Activated naive CD4-positive, alpha-beta T cell (primary cell): ENCODE measurements at places on chromosomes 11 and 22.

DNA sequence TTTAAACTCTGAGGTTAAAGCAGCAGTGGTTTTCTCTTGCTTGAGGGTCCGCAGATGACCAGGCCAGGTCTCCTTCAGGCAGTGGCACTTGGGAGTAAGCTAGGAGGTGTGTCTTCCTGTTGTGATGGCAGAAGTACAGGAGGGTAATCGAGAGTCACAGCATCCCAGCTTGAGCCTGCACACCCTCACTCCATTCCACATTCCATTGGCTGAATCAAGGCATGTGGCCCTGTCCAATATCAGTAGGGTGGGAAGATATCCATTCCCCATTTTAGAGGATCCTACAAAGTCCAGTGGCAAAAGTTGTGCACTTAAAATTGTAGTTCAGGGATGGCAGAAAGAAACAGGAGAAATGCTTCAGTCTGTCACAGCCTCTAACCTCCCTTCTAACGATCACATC lies 23.3 kb downstream of the OSBP2 start:
- no peak for DNase-seq

DNA sequence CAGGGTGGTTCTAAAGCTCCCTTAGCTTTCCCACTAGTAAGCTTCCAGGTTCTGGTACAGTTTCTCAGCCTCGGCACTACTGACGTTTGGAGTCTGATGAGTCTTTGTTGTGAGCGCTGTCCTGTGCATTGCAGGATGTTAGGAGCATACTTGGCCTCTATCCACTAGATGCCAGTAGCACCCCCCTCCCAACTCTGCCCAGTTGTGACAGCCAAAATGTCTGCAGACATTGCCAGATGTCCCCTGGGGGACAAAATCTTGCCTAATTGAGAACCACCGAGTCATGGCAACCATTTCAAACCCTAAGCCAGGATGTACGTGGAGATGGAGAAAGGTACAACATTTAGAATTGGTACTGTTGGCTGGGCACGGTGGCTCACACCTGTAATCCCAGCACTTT lies 68.7 kb downstream of the PTPRJ start:
- no peak for DNase-seq

GRCh38 chr11:1462698-1462975 lies 23.9 kb downstream of the MOB2 start:
- no peak for DNase-seq

- DNase-seq: no peak
Measured at GRCh38 chr11:100791103-100791502, 104.0 kb downstream of the ARHGAP42 start.

- DNase-seq: no peak
Measured at GRCh38 chr11:13440100-13440855, 22.7 kb downstream of the BTBD10 start.

GRCh38 chr11:31397239-31397834 lies 27.7 kb downstream of the DNAJC24 start:
- no peak for DNase-seq

DNA sequence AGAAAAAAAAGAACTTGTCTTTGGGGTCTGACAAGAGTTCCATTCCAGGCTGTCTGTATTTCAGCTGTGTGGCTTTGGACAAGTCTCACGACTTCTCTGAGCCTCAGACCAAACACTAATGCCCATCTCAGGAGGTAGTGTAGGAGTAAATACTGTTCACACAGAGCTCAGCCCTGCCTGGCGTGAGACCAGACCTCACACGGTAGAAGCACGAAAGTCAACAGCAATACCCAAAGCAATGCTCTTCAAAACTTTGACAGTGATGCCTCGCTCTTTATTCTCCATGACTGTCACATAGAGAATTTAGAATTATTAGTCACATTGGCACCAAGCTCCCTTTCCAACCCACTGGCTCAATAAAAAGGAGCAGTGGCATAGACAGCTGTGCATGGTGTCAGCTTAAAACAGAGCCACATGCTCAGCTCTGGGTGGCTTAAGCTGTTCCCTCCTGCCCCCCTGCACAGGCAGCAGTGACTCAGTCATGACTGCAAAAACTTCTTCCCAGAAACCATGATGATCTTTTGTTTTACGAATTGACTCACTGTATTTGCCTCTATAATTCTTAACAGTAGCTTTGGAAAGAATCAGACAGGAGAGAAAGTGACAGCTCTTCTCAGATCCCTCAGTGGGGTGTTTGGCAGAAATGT lies 74.0 kb upstream of the PHF21B start:
- no peak for DNase-seq

DNA sequence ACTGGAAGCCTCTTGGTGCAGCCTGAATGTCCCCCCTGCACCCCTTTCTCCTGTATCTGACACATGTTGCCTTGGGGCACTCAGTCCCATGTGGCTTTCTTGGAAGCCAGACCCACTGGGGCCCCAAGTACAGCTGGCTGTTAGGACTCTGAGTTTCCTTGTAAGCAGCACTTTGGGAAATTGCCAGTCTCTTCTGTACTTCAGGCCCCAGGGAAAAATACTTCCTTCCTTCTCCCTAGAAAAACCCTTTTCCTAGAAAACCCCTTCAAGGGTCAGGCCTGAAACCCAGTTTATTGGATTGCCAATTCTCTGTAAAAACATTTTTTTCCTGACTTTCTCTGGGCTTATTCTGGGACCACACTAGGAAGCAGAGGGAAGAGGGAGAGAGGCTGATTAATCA lies 360.3 kb downstream of the TENM4 start:
- DNase-seq: no peak

GRCh38 chr11:128894685-128895084 lies 3.5 kb downstream of the KCNJ5 start:
- DNase-seq: no peak

DNA sequence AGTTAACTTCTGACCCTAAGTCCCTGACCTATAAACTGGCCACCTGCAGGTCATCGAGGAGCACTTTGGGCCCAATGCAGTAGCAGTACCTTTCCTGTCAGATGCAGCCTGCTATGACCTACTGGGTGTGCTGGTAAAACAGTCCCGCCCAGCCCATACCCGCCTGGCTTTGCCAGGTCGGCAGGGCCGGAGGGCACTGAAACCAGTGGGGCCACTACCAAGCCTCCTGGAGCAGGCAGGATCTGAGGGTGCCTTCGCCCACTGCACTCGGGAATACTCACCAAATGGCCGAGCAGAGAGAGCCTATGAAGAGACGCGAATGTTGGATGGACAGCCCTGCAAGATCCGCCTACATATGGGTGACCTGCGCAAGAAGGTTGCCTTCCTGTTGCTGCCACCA lies 4.4 kb downstream of the C11orf42 start:
- DNase-seq: no peak

GRCh38 chr22:29353286-29353685 lies 35.1 kb downstream of the AP1B1 start:
- no peak for DNase-seq

DNA sequence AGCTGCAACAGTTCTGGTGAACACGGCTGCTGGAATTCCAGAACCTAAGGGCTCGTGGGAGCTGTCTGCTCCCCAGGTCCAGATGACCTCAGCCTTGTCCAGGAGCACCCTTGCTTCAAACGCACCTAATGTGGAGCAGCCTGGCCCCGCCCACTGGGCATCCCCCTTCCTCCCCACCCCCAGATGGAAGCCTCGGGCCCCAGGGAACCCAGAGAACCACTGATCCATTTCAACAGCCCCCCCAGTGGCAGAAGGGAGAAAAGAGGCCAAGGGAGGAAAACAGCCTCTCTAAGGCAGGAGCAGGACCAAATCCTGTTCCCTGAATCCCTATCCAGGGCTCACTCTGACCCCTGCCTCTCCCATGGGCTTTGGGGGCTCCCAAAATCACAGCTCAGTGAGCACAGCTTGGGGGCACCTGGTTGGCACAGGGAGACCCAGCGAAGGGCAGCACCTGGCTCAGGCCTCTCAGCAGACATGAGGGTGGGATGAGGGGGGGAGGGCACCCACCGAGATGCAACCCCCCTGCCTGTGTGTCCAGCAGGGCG lies 1.2 kb downstream of the CYTH4 start:
- no peak for DNase-seq

DNA sequence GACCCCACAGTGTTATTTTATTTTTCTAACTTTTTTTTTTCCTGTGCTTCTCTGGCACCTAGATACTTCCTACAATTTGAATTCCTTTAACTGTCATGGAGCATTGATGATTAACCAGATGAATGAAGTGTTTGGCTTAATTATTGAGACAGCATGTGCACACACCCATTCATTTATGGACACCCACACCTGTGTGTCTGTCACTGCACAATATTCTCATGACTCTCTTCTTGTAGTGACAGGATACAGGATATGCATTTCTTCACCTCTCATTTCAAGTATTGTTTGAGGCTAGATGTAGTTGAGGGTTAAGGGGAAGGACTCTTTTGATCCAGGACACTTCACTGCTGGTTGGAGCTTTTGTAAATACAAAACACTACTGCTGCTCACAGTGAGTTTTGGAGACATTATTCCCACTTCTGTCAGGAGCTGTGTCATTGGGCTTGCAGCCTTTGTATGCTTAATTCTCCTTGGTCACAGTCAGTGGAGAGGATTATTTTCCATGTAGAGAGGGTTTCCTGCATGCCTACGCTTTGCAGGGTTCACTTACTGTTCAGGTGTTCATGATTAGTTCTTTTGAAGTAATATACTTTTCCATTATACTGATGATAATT lies 33.5 kb downstream of the SPECC1L start:
- DNase-seq: no peak

- DNase-seq: no peak
Measured at GRCh38 chr22:24170188-24170587, 11.1 kb upstream of the SUSD2 start.

DNA sequence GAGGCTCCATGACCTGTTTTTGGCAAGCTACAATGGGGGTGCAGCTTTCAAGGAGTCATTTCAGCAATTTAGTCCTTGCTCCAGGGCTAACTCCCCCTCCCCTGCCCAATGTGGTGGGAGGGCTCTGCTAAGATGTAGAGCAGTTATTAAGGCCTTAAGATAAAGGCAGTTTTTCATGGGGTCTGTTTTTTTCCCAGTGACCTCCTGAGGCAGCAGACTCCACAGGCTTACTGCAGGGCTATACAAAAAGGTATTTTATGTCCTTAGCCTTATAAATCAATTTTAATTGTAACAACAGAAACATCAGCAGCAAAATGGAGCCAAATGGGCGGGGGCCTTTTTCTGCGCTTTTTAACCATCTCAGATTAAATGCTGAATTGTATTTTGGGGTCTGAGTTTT lies 192.3 kb downstream of the KIRREL3 start:
- no peak for DNase-seq

- no peak for DNase-seq
Measured at GRCh38 chr11:30333405-30333804, 10.5 kb downstream of the ARL14EP start.

DNA sequence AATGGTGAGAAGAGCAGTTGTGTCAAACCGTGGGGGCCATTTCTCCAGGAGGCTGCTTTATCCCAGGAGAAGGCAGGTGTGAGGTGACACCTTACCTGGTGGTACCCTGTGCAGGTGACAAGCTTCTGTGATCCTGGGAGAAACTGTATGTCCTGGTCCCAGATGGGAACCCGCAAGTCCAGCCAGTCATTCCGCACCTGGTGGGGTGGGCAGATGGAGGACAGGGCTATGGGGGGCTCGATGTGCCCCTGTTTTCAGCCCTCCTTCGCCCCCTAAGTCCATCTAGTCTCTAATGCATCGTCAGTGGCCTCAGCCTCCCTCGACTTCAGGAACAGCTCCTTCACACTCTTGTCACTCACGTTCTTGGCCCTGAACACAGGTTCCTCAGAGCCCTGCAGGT lies 2.7 kb upstream of the TEX54 start:
- DNase-seq: no peak

- no peak for DNase-seq
Measured at GRCh38 chr22:48342016-48342415, 1485.7 kb downstream of the BRD1 start.

GRCh38 chr11:44628730-44629700 lies 63.6 kb downstream of the CD82 start:
- DNase-seq: no peak

- DNase-seq: no peak
Measured at GRCh38 chr11:37984991-37985390, 1387.0 kb upstream of the RAG2 start.

- DNase-seq: no peak
Measured at GRCh38 chr11:95078526-95078925, 11.1 kb upstream of the ENDOD1 start.

DNA sequence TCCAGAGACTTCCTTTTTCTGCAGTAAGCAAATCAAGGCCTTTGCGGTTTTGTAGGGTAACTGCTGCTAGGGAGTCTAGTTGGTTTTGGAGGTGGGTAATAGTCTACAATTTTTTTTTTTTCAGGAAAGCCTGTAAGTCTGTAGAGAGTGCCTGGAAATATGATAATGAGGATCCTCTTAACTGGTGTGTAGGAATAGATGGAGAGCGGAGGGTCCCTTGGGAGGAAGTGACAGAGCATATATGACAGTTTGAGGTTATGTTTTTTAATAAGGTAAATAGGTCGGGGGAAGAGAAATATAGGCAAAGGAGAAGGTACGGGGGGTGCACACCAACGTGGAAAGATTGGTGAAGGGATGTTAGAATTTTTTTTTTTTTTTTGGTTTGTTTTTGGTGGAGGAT lies 25.9 kb downstream of the ZNF195 start:
- DNase-seq: no peak

DNA sequence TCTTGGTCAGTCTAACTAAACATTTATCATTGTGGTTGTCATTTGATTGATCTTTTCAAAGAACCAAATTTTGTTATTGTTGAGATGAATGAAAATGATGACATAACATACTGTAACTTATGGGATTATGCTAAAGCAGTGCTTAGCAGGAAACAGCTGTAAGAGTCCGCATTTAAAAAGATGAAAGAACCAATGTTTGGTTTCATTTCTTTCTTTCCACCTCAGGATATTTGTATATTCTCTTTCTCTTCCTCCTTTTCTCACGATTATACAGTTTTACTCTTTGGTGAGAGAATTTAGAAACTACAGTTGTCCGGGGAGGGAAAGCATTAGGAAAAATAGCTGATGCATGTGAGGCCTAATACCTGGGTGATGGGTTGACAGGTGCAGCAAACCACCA lies 23.1 kb downstream of the PIH1D2 start:
- no peak for DNase-seq

- peak; percentile 6 for DNase-seq
Measured at GRCh38 chr11:102390667-102391465, 43.9 kb downstream of the BIRC2 start.

DNA sequence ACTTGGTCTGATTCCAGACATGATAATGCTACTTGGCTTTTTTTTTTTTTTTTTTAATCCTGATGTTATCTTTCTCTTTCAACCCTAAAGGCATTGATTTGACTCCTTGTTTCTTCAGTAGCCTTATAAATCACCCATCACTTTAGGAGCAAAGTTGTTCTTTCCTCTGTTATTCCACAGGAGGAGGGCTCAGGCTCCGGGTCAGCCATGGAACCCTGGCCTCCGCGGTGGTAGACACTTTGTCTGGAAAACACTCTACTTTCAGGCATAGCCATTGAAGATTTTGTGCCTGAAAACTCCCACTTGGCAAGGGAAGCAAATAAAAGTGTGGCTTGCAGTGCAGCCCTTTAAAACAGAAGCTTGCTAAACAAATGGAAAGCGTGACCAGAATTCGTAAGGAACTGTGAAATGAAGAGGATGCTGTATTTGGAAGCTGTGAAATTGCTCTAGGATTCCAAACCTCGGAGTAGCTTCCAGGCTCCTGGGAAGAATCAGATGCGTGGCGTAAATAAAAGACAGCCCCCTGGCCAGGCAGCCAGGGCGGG lies 44.9 kb downstream of the ARHGAP8 start:
- no peak for DNase-seq

- DNase-seq: no peak
Measured at GRCh38 chr22:26592421-26592891, 2.5 kb upstream of the TPST2 start.
